ENCODE measurements at places on chromosomes 7 and 10.

DNA sequence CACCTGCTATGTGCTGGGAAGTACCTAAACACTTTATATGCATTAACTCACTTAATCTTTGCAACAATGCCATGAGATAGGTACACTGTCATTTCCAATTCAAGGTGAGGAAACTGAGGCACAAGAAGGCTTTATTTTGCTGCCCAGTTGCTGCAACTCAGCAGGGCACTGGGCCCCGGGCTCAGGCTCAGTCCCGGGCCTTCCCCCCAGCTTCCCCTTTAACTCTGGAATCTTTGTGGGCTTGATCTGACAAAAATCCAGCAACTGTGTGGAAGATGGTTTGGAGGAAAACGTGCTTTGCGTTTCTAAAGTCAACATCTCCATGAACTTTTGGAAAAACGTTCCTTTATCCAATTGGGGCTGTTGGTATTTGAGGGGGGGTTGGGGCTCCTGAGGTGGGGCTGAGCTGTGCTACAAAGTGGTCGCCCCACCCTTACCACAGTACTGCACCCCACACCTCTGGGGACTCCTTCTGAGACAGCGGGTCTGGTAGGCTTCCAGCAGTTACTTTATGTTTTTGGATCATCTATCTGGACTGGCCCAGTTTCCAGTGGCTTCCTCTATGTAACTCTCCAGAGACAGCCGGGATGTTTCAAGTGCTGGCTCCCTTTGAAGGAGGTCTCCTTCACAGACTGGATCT is 40.5 kb upstream of the CAMK1D start:
- no peak for DNase-seq

DNA sequence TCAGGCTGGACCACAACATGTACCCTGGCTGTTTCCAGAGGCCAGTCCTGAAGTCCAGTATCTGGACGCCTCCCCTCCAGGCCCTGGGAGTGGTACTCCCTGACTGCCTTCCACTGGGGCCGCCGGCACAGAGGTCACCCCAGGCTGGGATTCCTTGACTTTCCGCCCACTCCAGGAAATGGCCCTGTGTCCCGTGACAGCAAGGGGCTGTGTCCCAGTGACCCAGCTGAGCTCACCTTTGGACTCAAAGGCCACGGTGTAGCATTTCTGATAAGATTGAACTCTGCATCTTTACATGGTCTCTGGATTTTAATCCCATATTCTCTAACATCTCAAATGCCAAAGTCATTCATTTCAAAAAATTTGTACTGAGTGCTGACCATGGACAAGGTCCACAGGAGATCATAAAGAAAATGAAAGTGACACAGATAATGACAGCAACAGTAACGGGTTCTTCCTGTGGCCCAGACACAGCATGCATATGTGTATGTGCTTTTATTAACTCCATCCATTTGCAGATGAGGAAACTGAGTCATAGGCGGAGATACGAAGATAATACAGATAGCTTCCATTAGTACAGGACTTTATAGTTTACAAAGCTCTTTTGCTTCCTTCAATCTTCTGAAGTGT is 5.4 kb downstream of the ADAMTS14 start:
- no peak for DNase-seq

DNA sequence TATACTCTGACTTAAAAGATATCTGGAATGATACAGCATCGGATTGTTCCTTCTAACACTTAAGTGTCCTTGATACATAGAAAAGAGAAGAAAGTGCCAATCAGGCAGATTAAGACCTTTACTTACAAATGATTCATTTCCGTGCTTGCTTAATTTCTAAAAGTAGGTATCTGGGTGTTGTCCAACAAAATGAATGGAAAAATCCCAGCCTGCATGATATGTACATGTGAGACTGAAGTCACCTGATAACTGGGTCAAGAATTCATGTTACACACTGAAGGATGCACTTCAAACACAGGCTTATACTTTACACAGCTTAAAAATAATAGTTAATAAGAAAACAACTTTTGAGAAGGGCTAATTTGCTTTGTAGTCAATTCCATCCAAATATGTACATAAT is 25.2 kb upstream of the PLXDC2 start:
- DNase-seq, result no peak

DNA sequence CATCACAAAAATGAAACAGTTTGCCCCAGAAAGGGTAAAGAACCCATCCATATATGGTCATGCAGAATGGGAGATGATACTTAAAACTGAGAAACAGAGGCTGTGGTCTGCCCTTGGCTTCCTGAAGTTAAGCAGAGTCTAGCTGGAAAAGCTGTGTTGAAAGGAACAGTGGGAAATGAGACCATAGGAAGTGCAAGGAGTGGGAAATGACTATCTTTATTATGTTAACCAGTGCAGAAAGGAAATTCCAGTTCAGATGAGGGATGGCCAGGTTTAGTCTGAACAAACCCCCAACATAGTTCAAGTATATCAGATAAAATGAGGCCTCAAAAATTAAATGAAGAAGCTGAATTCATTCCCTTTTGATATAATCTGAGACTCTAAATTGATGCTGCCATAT is 112.2 kb upstream of the TARP start:
- no peak for DNase-seq

Measured in CD4-positive, alpha-beta T cell treated with Interferon alpha-2 for 1 hour (primary cell).